ENCODE measurements at places on chromosomes 4 and X.

DNA sequence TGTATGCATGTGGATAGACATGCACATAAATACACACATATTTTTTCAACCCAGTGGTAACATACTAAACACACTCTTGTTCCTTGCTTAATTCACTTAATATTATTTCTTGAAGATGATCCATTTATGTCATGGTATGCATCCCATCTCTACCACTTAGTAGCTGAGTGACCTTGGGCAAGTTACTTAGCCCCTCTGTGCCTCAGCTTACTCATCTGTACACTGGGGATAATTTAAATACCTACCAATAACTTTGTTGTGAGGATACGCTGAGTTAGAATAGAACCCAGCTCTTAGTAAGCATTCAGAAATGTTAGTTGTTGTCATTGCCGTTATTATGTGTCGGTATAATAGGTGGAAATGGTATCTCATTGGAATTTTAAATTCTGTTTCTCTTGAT lies 41.4 kb downstream of the FAM114A1 start:
- no peak for DNase-seq

GRCh38 chr4:40003986-40004385 lies 26.3 kb upstream of the PDS5A start:
- no peak for DNase-seq

GRCh38 chr4:4609622-4610334 lies 67.9 kb upstream of the STX18 start:
- DNase-seq = no peak

DNA sequence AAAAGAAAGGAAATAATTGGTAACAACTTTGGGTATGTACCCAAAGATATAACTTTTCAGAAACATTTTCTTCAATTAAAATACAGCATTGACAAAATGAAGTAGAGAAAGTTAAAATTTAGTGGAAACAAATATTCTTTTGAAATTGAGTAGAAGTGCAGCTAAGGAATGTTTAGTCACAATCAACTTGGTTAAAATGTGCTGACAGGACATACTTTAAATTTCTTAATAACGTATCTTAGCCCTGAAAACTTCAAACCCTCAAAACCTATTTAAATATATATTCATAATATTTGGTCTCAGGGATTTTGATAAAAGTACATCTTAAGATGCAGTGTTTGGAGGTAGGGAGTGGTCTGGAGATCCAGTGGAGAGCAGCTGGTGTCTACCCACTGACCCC lies 240.8 kb downstream of the DKK2 start:
- no peak for DNase-seq

- DNase-seq = no peak
Measured at GRCh38 chrX:122835886-122836285, 348.2 kb upstream of the GRIA3 start.

- no peak for DNase-seq
Measured at GRCh38 chrX:66049056-66049455, 9.2 kb upstream of the VSIG4 start.

GRCh38 chr4:139918591-139918990 lies 235.4 kb downstream of the MAML3 start:
- DNase-seq = no peak

DNA sequence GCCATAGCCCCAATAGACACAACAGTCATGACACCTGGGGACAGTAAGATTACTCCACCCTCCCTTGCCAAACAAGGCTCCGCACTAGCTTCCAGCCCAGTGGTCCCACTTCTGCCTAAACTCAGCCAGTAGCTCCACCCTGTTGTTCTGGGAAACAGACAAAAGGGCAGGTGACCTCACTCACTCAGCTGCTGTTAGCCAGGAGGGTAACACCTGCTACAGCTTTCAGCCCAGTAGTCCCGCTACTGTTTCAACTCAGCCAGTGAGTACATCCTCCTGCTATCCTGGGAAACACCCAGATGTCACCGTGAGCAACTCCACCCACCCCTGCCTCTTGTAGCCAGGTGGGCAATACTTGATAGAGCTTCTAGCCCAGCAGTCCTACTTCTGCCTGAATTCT lies 162.7 kb upstream of the CPXCR1 start:
- DNase-seq = no peak

- no peak for DNase-seq
Measured at GRCh38 chrX:15915959-15916703, 61.5 kb upstream of the AP1S2 start.

GRCh38 chr4:48388525-48389154 lies 47.3 kb downstream of the SLAIN2 start:
- DNase-seq = no peak

DNA sequence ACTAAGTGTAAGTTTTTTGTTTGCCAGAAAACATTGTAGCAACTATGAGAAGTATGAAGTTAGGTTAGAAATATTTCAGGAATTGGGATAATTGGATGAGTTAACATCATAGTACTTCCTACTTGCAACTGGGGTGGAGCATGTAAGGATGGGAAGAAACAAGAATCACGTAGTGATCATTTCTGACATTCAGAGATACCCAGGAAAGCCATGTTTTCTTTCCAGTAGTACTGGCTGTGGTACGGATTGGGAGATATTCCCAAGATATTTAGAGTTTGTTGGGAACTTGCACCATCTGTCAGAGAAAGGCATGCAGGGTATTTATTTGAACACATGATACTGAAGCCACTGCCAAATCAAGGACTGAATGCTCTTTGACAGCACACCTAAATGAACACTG lies 87.6 kb upstream of the SLC4A4 start:
- no peak for DNase-seq

- no peak for DNase-seq
Measured at GRCh38 chr4:152306541-152306940, 229.4 kb downstream of the FBXW7 start.

DNA sequence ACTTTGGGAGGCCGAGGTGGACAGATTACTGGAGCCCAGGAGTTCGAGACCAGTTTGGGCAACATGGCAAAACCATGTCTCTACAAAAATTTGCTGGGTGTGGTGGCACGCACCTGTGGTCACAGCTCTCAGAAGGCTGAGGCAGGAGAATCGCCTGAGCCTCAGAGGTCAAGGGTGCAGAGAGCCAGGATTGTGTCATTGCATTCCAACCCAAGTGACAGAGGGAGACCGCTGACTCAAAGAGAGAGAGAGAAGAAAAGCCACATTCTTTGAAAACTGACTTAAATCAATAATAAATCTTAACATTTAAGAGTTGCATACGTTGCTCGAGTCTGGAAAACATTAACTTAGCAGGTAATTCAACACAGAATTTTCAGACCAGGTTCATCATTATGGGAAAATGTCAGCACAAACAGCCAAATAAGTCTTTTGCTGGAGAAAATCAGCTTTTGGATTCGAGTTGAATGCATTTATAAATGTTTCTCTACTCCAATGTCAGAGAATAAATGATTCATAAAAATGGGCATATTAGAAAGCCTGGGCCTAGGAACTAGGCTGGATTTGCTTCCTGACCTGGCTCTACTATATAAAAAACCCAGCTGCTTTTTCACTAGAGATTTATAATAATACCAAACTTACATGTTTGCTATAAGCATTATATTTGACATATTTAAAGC lies 68.3 kb upstream of the RBPJ start:
- DNase-seq = no peak

GRCh38 chr4:134326866-134327265 lies 125.3 kb upstream of the PABPC4L start:
- no peak for DNase-seq

GRCh38 chr4:83830138-83830888 lies 294.4 kb downstream of the GPAT3 start:
- DNase-seq = peak; percentile 51

GRCh38 chrX:30610026-30610425 lies 32.5 kb upstream of the TASL start:
- no peak for DNase-seq

GRCh38 chr4:139789096-139789654 lies 123.6 kb downstream of the MGST2 start:
- no peak for DNase-seq

DNA sequence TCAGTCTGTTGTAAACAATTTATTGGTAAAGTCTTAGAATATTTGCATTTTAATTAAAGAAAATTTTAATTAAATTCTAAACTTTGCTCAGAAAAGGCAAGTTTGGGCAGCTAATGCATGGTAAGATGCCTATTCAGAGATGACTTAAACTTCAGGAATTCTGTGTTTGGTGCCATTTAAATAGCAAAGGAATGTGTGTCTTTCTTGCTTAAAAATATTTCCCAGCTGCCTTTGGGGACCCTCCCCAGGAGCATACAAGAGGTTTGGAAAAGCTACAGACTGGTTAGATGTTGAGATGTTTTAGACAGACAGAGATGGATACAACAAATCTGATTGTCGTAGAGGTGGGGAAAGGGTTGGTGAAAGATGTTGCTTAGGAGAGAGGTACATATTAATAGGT lies 36.5 kb downstream of the AFF2 start:
- DNase-seq = no peak

DNA sequence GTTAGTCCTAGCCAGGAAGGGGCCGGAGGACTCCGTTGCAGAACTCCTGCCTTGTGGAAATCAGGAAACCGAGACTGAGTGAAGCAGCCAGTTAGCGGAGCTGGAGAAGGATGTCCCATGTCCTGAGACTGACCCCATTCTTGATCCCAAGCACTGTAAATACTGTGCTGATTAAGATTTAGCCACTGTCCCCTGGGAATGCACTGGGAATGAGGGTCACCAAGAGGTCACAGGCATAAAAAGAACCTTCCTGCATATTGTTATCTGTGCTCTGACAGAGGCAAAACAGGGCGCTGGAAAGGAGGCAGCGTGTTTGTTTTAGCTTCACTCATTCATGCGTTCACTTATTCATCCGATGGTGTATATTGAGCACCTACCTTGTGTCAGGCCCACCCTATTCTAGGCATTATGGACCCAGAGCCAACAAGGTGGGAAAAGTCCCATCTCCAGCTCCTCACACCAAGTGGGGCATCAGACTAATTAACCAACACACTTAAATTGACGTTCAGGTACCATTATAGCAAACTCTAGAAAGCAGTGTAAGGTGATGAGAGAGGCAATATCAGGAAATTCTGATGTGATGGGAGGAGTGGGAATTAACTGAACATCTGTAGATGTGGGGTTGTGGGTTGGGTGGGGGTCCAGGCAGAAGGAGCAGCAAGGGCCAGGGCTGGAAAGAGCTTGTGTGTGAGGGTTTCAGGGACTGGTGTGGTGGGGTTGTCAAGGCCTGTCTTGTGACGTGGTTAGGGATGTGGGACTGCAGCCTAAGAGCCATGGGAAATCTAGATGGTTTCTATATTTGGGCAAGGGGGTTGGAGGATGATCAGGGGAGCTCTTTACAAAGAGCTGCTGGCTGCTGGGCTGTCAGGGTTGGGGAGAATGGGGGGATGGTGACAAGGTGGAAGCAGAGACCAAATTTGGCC lies 10.6 kb upstream of the SLC2A9 start:
- no peak for DNase-seq

DNA sequence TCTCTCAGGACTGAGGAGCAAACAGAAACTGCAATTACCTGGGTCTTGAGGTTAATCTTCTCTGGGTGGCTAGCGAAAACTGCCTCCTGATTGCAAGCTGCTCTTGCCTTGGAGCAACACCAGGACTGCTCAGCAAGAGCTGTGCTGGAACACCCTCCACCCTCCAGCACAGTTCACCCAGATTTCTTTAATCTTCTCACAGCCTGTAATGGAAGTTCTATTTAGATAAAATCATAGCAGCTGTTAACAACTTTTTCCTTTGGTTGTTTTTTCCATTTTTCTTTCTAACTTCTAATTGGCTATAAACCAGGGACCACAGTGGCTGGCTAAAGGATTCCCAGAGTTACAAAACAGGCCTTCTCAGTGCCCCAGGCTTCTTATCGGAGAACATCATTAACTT lies 36.3 kb downstream of the OPHN1 start:
- no peak for DNase-seq

GRCh38 chr4:73037057-73037456 lies 32.5 kb downstream of the COX18 start:
- DNase-seq = no peak
